Osteoblast (primary cell): ENCODE measurements at places on chromosomes 4 and X. TPM values are rescaled to one million over a fixed set of nuclear protein-coding genes. Genes with fewer than 3 reads are reported as not detected.

- DNase-seq, result no peak
These were observed 639.5 kb upstream of the AADAT start for GRCh38 chr4:170729236-170729635.

FOXR2 gene
- not detected in 2 replicates for total RNA-seq

KCNE5 gene
- 0.29 and 0.36 TPM in 2 replicates for total RNA-seq

IL21 gene
- not detected in 2 replicates for total RNA-seq

GRCh38 chrX:16665089-16665488 is 15.1 kb downstream of the S100G start:
- DNase-seq, result no peak

EXOC1L gene
- not detected in 2 replicates for total RNA-seq

SPACA5 gene
- total RNA-seq, result not detected in 2 replicates

- DNase-seq, result peak; percentile 36
These were observed 16.0 kb downstream of the MCF2 start for GRCh38 chrX:139691843-139692505.

DNA sequence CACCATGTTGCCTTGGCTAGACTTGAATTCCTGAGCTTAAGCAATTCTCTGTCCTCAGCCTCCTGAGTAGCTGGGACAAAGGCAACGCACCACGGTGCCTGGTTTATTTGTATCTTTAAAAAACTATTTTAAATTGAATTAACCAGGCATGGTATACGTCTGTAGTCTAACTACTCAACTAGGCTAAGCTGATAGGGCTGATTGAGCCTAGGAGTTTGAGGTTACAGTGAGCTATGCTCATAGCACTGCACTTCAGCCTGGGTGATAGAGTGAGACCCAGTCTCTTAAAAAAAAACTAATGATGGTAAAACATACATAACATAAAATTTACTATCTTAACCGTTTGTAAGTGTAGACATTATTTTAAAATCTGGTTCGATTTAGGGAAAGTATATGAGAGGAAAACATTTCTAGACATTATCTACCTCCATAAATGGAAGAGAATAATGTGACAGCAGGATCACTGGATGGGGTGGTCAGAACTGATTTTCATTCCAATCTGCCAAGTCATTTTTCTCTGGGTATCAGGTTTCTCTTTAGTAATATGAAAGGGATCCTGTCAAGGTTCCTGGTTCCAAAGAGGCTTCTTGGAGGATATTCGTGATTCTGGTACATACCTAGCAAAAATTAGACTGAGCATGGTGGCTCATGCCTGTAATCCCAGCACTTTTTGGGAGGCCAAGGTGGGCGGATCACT is 8.7 kb upstream of the ITGB1BP2 start:
- DNase-seq, result peak; percentile 86

DNA sequence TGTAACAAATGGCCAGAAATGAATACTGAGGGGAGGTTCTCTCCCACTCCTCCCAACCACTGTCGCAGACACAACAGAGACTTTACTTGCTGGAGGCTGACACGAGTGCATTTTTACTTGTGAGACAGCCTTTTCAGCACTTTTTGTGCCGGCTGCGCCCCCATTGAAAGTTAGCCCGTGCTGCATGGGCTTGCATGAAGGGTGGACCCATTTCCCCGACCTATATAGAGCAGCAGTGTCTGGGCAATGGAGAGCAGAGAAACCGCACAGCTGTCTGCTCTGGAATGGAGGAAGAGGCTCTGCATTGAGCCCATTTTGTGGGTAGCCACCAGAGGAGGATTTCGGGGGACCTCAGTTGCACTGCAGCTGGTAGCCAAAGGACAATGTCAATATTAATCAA is 208.8 kb downstream of the UGT8 start:
- DNase-seq, result no peak

DNA sequence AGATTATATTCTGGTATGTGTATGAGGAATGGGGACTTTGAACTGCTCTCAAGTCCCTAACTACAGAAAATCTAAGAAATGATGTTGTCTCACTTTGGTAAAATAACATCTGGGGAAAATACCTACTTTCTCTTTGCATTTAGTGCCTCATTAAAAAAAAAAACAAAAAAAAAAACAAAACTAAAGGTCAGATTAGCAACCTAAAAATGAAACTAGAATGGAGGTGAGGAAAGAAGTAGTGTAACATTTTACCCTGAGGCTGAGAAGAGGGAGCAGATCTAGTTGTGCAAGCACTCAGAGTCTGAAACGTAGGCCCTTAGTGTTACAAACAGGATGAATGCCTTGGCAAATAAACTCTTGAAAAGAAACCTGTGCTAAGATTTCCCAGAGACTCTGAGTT is 56.0 kb downstream of the VGLL1 start:
- peak; percentile 8 for DNase-seq

DNA sequence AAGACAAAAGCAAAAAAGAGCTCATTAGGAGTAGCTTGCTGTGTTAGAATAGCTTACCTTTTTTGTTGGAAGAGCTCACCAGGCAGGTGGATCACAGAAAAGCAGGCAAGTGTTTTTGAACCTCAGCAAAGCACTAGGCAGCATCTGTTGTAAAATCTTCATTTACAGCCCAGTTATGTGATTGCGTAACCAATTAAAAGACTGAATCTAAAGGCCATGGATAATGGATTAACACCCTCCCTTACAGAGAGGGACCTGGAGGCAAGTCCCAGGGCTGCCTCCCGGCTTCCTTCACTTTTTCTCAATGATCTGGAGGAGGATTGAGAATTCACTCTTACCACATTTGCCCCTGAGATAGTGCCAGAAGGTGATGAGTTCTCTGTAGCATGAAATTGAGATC is 51.1 kb downstream of the MAMLD1 start:
- DNase-seq, result peak; percentile 66

GRCh38 chr4:5478169-5478568 is 230.2 kb downstream of the EVC2 start:
- no peak for DNase-seq

DNA sequence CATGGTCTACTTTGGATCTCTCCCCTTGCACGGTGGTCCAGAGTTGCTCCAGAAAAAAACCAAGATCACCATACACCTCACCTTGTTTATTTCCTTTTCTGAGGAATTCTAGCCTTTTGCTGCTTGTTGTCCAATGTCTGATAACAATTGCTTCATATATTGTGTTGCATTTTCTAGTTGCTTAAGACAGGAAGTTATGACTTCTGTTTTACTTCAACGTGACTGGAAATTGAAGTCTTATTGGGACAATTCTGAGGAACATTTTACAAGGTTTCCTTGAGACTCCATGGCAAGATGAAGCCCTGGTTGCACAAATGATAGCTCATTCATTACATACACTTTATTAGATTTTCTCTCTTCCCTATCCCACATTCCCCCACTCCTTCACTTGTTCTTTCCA is 5.2 kb downstream of the CXCL1 start:
- DNase-seq, result no peak

MAGEB10 gene
- total RNA-seq, result not detected in 2 replicates

SYN1 gene
- under 0.01 TPM in 2 replicates for total RNA-seq

DNA sequence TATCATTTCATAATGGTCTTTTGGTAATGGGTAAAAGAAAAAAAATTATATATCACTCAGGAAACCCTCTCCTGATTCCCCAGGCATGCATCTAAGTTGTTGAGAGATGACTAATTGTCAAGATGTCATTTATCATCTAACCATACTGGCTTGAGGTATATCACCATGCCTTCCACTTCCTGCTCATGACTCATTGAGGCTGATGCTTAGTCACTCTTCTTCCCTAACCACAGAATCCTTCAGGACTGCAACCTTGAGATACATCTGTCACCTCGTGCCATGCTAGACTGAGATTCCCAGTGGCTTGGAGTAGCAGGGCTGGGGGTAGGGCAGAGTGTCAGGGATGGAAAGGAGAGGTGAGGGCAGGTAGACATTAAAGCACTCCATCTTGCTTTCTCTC is 782.5 kb upstream of the INTU start:
- DNase-seq, result peak; percentile 43

- peak; percentile 30 for DNase-seq
These were observed 24.8 kb upstream of the EOLA2 start for GRCh38 chrX:149962859-149963757.

DNA sequence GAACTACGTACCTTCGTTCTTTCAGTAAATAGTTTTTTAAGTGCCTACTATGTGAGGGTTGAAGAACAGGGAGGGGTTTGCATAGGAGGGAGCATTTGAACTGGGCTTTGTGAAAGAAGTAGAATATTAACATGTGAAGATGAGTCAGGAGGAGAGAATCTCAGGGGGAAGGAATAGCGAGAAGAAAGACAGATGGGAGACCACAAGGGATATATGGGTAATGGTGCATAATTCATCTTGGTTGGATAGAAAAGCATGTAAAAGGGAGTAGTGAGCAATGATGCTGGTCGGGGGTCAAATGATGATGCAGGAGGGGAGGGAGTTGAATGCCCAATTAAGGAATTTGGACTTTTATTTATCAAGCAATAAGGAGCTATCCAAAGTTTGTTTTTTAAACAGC is 52.7 kb downstream of the TMEM164 start:
- DNase-seq, result no peak

ZNF518B gene
- 24.8 and 25.3 TPM in 2 replicates for total RNA-seq

GRCh38 chr4:168797738-168798375 is 212.2 kb downstream of the CBR4 start:
- DNase-seq, result no peak

CXorf51B gene
- total RNA-seq, result not detected in 2 replicates

CT83 gene
- total RNA-seq, result not detected in 2 replicates

- no peak for DNase-seq
These were observed 25.6 kb downstream of the ZRSR2 start for GRCh38 chrX:15815779-15816437.

MTTP gene
- total RNA-seq, result 0.29 TPM in 1 of 2 replicates, not detected in the other

- peak; percentile 89 for DNase-seq
These were observed 35.7 kb upstream of the TBC1D14 start for GRCh38 chr4:6873792-6874461.

- no peak for DNase-seq
These were observed 47.3 kb upstream of the SMIM31 start for GRCh38 chr4:164706675-164707074.

DNA sequence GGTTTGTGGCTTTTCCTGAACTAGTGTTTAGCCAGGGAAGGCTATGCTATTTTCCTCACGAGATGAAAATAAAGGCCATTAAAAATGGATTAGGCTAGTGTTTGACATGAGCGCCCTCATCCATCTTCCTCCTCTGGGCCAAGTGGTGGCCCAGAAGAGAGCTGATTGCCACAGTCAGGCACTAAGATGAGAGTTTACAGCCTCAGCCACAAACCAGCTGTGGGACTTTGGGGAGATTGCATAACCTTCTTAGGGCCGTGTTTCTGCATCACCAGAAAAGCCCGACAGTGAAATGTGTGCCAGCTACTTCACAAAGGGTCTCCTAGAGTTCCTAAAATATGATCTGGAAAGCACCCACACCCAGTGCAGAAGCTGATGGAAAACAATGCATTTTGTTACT is 42.3 kb upstream of the LNX1 start:
- DNase-seq, result no peak

GRCh38 chr4:56086073-56086541 is 137.4 kb downstream of the CEP135 start:
- DNase-seq, result no peak

FGB gene
- not detected in 2 replicates for total RNA-seq
